GM20000 (cell line): ENCODE measurements at places on chromosomes 3 and 15.
A peak's percentile ranks its signal among the peaks of the same experiment; 100 is the strongest.

GRCh38 chr3:189563853-189564563 lies 67.2 kb upstream of the TP63 start:
- peak; percentile 62 for DNase-seq

GRCh38 chr15:69104050-69104750 lies 56.2 kb upstream of the GLCE start:
- peak; percentile 22 for DNase-seq

GRCh38 chr15:63503739-63504246 lies 600 bp upstream of the USP3 start:
- DNase-seq, result peak; percentile 51

DNA sequence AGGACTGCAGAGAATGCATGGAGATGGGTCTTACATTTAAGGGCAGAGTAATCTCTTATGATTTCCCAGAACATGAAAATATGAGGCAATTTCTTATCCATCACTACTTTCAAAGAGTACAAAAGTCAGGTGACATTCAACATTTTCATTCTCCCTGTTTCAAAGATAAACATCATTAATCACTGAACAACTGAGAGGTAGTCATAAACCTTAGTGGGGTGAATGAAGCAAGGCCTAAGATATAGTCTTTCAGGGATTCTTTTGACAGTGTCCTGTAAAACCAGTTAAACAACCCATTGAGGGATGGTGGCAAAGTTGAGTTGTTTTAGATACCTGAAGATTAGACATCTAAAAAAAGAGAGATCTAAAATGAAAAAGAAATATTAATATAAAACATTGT lies 271.6 kb upstream of the CBLB start:
- DNase-seq, result no peak

DNA sequence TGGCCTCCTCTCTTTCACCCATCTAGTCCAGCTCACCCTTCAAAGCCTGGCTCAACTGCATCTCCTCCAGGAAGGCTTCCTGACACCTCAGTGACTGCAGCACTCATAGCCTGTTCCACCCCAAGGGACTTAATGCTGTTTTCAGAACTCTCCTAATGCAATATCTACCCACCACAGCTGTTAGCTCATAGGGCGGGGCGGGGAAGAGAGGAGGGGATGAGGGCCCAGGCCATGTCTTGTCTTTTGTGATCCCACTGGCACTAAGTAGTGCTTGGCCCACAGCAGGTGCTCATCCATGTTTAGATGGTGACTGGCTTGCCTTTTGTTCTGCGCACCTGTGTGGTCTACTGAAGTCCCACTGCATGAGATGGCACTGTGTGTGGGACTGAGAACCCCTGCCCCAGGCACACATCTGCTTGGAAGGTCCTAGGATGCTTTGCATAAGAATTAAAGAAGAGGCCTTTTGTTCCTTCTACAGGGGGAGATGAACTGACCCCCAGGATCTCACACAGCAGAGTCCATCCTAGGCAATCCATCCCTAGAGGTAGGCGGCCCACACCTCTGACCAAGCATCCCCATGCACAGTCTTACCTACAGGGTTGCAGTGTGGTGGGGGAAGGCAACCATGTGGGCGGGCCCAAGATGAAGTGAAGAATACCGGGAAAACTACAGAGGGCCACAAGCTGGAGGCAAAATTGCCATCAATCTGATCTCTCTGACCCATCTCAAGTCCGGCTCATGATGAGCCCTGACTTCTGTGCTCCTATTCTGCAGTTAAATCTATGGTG lies 23.0 kb downstream of the SLC12A8 start:
- DNase-seq, result no peak

- DNase-seq, result no peak
Observed at GRCh38 chr3:171358881-171359198, 101.4 kb downstream of the TNIK start.

DNA sequence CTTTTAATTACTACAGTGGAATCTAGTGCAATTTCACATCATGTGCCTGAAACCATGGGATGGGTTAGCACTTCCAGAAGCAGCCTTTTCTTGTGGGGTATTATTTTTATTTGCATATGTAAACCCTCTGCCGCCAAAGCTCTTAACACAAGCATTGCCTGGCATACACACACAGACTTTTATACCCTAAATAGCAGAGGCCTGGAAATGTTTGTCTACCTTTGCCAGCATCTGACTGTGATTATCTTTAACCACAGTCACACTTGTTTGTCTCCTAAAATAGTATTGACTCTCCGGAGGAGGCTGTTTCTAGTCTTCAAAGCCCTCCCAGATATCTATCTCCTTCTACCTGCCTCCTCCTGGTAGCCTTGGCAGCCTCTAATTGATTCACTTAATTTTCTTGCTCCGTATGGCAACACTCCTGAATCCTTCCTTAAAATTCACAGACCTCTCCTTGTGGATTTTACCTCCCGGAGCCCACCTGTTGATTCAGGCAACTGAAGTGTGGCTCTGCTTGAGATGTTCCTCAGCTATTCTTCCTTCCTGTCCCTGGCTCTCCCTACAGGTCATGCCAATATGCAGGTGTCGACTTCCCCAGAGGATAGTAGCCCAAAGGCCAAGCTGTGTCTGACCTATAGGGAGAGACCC lies 127.1 kb upstream of the UMPS start:
- DNase-seq, result no peak

DNA sequence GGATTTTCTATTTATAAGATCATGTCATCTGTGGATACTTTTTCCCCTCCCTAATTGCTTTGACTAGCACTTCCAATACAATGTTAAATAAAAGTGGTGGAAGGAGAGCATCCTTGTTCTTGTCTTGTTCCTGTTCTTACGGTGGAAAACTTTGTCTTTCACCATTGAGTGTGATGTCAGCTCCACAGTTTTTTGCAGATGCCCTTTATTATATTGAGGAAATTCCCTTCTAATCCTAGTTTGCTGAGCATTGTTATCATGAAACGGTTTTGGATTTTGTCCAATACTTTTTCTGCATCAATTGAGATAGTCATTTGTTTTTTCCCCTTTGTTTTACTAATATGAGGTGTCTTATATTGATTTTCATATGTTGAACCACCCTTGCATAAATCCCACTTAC lies 19.9 kb upstream of the IL20RB start:
- no peak for DNase-seq

DNA sequence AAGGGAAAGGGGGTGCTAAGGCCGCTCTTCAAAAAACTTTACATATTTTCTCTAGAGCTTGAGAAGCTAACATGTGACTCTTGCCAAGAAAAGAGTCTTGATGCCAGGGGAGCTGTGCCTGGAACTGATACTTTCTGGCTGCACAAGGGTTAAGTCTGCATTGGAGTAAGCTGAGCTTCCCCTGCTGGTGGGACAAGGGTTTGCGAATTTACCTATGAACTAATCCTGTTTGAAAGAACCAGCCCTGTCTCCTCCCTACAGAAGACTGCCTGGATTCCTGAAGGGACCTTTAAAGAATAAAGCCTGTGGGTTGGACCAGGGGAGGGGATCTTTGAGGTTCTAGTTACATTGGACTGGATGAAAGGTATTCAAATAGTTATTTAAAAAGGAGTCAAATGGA lies 58.3 kb upstream of the EPHA3 start:
- no peak for DNase-seq

DNA sequence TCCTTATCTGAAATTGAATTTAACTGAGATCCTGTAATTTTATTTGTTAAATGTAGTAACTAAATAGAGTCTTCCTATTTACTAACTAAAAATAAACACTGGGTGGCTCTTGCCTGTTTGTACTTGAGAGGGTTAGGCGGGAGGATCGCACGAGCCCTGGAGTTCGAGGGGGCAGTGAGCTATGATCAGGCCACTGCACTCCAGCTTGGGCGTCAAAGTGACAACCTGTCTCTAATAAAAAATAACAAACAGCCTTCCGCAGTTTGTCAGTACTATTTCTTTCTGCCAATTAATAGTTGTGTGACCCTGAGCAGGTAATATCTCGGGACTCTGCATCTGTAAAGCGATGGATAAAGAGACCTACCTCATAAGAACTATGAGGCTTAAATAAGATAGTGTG lies 768 bp upstream of the PDE12 start:
- DNase-seq, result no peak

- no peak for DNase-seq
Observed at GRCh38 chr15:94177112-94177511, 54.2 kb upstream of the MCTP2 start.

- no peak for DNase-seq
Observed at GRCh38 chr3:114714237-114714636, 420.4 kb downstream of the TIGIT start.

- no peak for DNase-seq
Observed at GRCh38 chr3:119662604-119663373, 2.4 kb upstream of the POPDC2 start.

DNA sequence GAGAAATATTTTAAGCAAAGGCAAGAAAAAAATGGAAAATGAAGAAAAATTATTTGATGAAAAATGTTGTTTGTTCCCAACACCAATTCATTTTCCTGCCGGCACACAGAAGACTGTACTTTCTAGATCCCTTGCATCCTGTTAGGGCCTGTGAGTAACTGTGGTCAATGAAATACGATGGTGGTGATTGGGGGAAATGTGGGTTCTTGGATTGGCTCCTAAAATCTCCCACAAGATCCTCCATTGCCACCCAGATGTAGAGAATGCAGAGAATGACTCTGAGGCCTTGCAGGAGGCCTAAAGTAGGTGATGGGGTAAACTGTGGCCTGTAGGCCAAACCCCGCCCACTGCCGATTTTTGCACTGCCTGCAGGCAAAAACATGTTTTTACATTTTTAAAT lies 46.3 kb upstream of the C3orf70 start:
- no peak for DNase-seq

- DNase-seq, result no peak
Observed at GRCh38 chr15:74783808-74784175, 1.9 kb downstream of the CSK start.

DNA sequence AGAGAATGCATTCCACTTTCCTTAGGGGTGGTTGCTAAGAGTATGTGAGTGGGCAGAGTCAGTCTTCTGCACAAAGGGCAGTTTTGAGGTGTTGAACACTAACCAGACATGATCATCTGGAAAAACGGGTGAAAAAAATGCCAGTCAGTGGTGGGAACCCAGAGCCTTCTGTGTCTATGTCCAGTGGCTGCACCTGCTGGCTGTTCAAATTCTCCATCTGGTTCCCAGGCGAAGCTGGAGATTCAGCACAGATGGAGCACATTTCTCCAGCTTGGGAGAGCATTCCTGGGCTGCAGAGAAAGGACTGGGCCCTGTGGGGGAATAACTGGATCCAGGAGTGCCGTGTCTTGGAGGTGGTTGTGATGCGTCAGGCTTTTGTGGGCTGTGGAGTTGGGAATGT lies 74.1 kb downstream of the TRAK1 start:
- DNase-seq, result no peak

DNA sequence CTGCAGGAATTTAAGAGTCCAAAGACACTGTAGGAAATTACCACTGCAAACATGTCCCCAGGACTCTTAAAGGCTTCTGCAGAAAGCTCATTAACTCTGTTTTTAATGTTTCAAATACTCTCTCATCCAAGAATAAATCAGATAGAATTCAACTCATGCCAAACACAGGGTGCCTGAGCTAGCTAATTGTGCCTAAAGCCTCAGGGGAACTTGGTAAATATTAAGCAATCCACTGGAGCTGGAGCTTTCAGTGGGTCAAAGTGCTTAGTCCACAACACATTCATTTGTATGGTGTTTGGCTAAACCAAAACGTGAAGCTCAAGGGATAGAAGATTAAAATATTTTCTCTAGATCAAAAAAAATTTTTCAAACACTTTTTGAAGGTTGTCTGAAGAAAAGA lies 131.4 kb downstream of the THRB start:
- DNase-seq, result no peak

DNA sequence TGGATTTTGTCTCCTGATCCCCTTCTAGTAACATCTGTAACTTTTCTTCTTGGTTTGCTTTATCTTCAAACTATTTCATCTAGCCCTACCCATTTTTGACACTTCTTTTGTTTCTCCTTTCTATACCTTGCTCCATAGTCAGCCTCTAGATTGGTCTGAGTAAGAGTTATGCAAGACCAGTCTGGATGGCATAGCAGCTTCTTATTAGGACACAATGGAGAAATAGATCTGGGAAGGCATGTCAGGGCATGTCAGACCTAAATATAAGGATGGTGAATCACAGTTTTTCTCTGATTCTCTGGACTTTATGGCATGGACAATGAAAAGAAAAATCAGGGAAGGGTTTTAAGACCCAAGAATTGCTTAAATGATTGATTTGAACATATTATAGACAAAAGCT lies 452.5 kb downstream of the RAP2B start:
- no peak for DNase-seq

DNA sequence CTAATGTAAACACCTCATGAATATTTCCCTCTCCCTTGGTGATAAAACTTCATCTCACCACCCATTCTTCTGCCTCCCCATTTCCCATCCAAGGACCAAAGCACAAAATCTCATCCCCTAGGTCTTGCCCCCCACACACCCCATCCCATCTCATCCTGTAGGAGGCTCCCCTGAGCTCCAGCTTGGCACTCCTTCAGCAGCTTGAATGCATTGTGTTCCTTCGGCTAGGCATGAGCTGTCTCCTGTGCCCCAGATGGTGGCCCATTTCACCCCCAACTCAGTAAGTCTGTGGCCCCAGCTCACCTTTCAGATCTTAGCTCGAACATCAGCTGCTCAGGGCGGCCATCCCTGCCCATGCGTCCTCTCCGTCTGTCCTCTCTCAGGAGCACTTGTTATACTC lies 203.6 kb upstream of the NR2F2 start:
- no peak for DNase-seq

DNA sequence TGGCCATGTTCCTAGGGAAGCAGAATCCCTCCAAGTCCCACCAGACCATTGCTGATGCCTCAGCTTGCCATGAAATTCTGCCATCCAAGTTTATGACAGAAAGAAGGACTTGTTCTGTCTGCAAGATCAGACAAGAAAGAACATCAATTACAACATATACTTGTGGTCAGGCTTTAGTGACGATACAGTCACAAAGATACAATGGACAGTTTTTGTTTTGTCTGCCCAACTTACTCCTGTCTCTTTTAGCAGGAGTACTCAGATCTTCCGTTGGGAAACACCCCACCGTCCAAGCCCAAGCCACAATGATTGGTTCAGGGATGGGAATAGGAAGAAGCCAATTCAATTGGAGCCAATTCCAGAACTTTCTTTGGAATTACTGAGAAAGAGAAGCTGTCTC lies 15.7 kb downstream of the KLHL6 start:
- no peak for DNase-seq

GRCh38 chr15:69703532-69704187 lies 251.0 kb downstream of the RPLP1 start:
- DNase-seq, result no peak

DNA sequence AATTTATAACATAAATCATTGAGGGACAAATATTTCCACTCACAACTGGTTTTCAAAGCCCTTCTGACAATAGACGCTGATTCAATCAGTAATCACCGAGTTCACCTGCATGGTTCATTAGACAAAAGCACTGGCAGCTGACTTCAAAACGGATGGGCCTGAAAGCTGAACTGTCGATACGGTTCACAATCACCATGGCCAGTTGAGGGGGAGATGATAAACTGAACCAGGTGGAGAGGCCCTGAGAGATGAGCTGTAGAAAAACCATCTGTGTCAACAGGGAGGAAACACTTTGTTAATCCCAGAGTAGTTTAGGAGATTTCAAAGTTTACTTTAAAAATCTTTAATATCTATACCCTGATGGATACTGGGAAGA lies 75.0 kb downstream of the PEX5L start:
- no peak for DNase-seq
